HFF-Myc (cell line): ENCODE measurements at places on chromosomes 6 and 20.

DNA sequence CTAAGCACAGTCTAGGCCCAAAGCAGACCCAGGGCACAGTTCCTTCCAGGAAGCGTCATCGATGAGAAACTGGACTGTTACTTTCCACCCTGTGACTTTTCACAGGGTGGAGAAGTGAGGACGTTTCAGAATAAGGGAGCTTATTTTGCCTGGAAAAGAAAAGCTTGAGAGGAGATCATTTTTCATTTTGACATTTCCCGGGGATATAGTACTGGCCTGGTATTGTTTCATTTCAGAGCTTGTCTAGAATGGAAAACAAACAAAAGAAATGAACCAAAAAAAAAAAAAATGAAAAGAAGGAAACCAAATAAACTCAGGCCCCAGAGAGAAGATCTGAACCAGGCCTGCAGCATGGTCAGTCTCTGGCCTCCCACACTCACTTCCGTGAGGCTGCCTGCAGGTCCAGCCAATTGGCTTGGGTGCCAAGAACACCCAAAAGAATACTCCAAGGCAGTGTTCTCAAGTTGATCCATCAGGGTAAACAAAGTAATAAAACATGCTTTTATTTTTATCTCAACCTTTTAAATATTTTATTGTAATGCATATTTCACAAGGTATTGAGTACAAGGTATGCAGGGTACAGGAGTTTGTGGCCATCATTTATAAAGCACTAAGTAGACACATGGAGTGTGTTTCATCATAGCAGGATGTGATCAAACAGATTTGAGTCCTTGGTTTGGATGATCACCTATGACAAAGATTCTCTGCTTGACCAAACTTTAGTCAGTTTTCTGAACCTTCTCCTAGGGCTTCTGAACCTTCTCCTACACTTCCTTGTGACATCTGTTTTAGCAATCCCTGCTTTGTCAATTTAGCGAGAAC, 176.9 kb upstream of the GGTLC1 start:
- DNase-seq: no peak

DNA sequence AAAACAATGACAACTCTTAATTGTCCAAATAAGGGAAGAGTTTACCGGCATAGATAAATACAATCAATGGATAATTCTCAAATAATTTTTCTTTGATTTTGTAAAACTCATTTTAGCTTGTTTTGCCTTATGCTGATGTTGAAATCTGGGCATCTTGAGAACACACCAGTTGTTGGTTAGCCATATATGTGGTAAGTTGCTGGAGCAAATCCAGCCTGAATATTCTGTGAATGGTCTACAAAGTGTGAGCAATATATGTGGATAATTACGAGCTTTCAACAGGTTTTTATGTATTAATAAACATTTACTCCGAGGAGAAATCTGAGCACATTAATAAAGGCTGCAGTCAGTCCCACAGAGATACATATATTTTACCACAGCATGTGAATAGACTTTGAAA, 423.6 kb downstream of the BCKDHB start:
- no peak for DNase-seq

DNA sequence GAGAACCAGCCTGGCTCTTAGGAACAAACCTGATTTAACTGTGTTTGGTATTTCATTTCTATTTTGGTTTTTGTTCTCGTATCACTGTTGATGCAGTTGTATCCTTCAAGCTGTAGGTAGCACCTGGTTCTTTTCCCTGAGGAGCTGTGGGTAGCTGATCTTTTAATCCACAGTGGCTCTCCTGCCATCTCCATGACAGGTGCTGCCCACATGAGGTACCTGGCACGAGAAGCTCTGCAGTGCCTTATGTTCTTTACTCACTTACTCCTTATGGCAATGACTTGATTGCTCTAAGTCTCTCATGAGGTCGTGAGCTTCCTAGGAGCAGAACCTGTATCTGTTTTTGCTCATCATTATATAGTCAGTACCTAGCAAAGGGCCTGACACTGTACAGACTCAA, 74.3 kb upstream of the EMILIN3 start:
- no peak for DNase-seq

- no peak for DNase-seq
Measured at GRCh38 chr20:2459981-2460751, 10.4 kb downstream of the SNRPB start.

- DNase-seq: no peak
Measured at GRCh38 chr6:36340618-36341454, 4.1 kb upstream of the BNIP5 start.

GRCh38 chr6:131728296-131728939, 17.6 kb upstream of the CTAGE9 start:
- no peak for DNase-seq

GRCh38 chr6:105500693-105501092, 97.8 kb upstream of the PREP start:
- DNase-seq: no peak

DNA sequence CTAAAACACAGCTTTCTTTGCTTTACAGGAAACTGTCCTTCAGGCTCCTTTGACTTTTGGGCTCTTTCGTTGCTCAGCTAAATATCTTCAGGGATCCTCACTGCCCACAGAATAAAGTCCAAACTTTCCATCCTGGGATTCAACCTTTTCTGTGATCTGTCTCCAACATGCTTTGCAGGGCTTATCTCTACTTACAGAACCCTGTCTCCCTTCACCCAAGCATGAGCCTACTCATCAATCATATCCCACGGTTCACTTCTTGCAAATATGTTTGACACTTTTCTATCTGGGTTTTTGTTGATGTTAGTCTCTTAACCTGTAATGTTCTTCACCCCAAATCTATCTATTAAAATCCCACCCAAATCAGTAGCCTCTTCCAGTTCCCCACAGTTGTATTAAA, 327.3 kb upstream of the RNF24 start:
- DNase-seq: no peak

GRCh38 chr6:149218915-149219314, 98.6 kb upstream of the TAB2 start:
- no peak for DNase-seq

DNA sequence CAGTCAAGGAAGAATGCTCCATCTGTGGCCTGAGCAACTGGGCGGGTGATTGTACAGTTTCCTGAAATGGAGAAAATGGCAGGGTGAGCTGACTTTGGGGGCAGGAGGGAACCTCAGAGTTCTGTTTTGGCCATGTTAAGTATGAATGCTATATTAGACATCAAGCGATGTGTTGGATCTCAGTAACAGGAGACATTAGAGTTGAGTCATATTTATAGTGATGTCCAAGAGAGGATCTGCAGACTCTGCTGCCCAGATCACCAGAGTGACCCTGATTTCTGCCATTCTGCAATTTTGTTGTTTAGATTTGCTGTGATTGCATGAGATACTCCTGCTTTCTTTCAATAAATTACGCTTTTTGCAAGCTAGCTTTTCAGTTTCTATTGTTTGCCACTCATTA, 131.4 kb upstream of the ENPP5 start:
- DNase-seq: no peak

- no peak for DNase-seq
Measured at GRCh38 chr6:13012977-13013680, 296.6 kb downstream of the PHACTR1 start.

- DNase-seq: no peak
Measured at GRCh38 chr6:38701551-38701950, 1.4 kb downstream of the GLO1 start.

GRCh38 chr20:23130622-23131140, 44.6 kb upstream of the CD93 start:
- no peak for DNase-seq

DNA sequence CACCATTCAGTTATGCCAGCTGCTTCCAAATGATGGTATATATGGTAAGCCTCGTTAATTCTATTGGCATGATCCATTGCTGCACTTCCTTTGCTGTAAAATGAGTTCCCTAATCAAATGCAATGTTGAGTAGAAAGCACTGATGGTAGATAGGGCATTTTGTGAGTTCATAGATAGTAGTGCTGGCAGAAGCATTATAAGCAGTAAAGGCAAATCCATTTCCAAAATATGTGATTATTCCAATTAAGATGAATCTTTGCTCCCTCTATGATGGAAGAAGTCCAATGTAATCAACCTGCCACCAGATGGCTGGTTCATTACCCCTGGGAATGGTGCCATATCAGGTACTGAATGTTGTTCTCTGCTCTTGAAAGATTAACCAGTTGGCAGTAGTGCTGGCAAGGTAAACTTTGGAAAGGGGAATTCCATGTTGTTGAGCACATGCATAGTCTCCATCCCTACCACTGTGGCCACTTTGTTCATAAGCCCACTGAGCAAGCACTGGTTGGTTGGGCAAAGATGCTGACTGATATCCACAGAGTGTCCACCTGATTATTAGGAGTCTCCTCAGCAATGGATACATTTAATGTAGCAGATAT, 5.6 kb upstream of the TBPL1 start:
- DNase-seq: no peak

- no peak for DNase-seq
Measured at GRCh38 chr20:43011491-43011890, 178.2 kb downstream of the PTPRT start.

GRCh38 chr20:22241609-22242008, 342.8 kb downstream of the FOXA2 start:
- no peak for DNase-seq

GRCh38 chr6:49775043-49775442, 12.0 kb downstream of the PGK2 start:
- no peak for DNase-seq

DNA sequence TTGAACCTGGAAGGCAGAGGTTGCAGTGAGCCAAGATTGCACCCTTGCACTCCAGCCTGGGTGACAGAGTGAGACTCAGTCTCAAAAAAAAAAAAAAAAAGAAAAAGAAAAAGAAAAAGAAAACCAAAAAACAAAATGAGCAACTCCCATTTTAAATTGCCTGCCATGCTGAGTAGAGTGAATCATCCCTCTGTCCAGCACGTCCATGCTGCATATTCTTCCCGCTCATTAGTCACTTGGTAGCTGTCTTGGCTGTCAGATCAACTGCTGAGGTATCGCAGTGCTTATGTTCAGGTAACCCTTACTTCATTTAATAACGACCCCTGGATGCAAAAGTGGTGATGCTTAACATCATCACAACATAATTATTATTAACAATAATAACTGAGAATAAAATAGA, 72.6 kb upstream of the RNF24 start:
- DNase-seq: no peak

DNA sequence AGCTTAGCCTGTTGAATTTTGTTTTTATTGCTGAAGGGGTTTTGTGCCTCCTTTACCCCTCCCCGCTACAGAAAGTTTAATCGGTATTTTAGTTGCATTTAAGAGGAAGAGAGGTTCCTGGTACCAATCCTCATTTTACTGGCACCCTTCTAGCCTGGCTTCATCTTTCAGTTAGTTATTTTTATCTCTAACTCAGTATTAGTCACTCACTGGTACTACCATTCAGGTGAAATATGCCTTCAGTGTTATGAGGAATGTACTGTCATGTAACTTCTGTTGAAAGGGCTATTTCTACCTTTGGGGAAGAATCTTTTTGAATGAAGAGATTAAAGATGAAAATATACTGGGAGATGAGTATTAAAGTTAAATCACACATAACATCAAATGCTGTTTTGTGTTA, 211.8 kb downstream of the CDKAL1 start:
- DNase-seq: no peak

DNA sequence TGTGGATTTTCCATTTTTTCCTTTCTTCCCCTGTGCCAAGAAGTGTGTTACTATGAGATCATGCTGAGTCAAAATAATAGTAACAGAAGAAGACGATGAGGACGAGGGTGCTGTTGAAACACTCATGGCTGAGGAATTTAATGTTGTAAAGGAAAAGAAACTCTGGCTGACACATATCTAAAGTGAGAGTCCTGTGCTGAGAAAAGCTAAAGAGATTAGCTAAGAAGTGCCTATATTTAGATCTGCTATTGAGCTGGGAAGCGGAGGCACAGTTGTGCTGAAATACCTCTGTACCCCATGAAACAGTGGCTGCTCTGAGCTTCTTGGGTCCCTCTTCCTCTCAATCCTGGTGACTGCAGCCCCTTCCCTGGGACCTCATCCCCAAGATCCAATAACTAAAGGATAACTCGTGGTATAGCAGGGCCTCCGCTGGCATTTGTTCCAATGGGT, 1.1 kb upstream of the SYTL3 start:
- DNase-seq: no peak

- no peak for DNase-seq
Measured at GRCh38 chr6:90083891-90084290, 189.6 kb downstream of the GJA10 start.
